ENCODE measurements at places on chromosomes 3 and 15.

GRCh38 chr15:79222808-79223207, 59.7 kb upstream of the ANKRD34C start:
- no peak for DNase-seq

DNA sequence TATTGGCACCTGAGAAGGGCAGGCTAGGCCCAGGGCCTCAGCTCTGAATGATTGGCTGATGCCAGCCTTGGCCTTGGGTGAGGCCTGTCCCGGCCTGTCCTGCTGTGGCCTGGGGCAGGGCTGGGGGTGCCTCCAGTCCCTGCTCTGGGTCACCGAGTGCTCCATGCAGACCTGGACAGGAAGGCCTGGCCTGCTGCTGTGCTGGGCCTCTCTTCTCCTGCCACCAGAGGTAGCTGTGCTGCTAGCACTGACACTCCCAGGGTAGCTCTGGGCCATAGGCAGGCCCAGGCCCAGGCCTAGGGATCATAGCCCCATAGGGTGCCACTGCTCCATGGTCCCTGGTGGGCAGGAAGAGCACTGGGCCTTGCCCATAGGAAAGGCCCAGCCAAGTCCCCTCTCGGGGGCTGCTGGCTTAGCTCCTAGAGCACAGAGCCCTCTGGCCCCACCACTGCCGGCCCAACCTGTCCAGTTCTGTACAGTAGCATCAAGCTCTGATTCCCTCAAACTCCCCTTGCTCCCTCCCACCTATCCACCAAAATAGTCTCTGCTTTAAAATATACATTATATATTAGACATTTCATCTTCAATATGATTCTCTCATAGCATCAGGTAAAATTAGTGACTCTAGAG, 18.2 kb downstream of the ABTB1 start:
- DNase-seq, result peak; percentile 88

DNA sequence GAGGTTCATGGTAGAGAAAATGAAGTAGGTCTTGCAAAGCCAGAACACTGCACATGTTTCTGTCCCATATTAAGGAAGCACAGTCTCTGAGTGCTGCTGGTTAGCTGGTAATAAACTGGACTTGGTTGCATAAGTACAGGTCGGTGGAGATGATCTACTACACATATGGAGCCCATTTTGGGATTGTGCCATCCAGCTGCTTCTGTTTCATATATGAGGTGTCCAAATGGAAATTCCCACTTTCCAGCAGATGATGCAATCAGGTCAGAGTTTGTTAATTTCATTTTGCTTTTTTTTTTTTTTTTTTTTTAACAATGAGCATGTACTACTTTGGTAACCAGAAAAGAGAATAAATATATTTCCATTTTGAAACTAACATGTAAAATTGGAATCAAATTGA, 122.6 kb downstream of the SATB1 start:
- DNase-seq, result no peak

DNA sequence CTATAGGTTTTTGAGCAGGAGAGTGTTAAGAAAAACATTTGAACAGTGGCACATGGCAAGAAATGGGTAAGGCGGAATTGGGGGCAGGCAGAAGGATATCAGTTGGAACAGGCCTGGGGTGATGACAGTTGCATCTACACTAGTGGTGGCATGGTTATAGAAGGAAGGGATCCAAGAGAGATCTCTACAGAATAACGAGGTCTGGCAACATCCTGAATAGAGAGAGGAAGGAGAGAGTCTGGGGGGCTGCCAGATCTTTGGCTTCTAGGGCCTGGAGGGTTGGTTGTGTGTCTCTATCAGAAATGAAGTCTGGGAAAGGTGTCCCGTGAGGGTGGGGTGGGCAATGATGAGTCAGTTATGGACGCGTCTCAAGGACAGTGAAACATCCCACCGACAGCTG, 26.3 kb downstream of the FSTL1 start:
- no peak for DNase-seq

- no peak for DNase-seq
Observed at GRCh38 chr3:43485931-43486330, 135.9 kb downstream of the ANO10 start.

GRCh38 chr15:69743091-69743490, 290.5 kb downstream of the RPLP1 start:
- DNase-seq, result no peak

GRCh38 chr3:6124875-6125274, 736.0 kb upstream of the GRM7 start:
- no peak for DNase-seq

DNA sequence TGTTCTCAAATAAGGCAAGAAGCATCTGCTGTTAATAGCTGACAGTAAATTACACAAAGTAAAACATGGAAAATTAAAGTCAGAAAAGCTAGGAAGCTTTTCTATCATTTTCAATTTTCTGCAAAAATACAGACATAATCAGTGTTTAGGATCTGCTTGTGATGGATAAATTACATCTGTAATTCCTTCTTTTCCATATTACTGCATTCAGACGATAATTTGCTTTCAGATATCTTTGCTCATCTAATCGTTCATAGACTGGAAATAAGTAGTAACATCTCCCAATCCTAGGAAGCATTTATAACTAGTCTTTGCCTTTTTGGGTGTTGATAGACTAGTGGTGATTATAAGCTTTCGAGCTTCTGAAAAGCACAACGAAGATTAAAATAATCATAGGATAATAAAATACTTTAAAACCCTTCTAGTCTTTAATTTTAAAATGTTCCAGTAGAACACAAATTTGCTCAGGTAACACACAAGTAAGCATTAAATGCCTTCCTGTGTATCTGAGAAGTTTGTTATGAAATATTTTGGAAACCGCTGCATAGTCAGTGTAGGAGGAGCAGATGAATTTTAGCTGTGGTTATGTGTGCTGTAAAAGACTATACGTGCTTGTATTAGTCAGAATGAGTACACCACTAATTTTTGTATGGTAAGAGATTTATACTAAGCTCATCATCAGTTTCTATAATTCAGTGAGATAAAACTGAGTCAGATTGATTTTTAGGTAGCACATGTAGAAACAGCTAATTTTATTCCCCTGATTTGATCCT, 41.0 kb downstream of the MBNL1 start:
- no peak for DNase-seq

DNA sequence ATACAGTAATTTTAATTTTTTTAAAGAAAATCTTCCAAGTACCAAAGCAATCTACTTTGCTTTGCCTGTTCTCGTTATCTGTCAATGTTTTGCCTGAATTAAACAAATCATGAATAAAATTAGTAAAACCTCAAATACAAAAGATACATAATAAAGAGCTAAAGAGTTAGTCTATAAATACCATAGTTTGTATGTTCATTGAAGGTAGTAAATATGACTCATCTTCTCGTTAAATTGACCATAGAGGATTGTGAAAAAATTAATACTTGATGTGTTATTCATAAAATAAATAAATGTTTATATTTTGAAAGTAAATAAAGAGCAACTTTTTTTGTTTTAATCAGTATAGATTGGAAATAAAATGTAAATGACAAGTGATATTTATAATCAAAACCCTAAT, 246.5 kb upstream of the PLSCR5 start:
- DNase-seq, result no peak

- no peak for DNase-seq
Observed at GRCh38 chr3:190892395-190892902, 30.0 kb upstream of the GMNC start.

DNA sequence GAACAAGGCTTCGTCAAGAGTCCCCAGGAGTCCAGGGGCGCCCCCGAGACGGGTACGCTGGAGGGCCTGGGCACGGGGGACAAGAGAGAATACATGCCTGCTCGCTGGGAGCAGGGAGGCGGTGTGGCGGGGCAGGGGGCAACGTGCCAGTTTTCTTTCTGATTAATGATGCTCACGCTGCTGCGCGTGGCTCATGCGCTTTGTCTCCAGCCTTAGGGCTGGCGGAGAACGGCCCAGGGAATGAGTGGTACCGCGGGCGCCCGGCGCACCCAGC, 408 bp upstream of the ARPP21 start:
- peak; percentile 61 for DNase-seq

DNA sequence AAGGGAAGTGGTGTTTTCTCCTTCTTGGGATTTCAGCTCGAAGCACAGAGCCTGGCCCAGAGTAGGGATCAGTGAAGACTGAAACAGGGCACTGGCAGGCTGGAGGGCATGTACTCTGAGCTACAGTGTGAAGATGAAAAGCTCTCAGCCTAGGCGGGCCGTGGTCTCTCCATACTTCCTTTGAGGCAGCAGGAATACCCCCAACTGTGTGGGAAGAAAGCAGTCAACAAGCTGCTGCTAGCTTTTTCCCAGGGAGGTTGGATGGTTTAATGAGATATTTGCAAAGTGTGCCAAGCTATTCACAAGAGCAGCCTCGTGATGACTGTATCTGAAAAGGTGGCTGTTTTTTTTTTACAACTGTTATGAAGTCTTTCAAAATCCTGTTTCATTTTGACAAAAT, 47.2 kb downstream of the NMNAT3 start:
- DNase-seq, result no peak

DNA sequence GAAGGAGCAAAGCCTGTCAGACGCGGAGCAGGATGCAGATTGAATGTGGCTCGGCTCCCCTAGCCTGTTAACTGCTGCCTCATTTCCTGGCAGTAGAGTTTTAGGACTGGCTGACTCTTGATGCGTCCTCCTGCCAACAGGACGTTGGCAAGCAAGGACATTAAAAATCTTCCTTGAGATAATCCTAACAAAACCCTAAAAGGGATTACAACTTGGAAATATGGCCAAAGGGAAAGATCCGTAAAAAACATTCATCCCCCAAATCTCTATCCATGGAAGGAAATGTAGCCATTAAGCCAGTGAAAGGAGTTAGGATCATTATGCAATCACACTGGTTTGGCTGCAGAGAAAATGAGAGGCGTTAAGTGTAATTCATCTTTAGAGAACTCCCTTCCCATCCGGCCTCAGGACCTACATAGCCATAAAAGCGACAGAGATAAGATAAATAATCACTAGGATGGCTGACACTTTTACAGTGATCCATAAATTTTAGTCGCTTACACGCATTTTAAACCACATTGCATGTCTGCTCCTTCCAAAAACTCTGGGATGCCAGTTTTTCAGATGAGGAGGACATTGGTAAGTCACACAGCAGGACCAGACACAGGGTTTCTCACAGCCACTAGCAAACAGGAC, 44.5 kb upstream of the C3orf80 start:
- DNase-seq, result no peak

DNA sequence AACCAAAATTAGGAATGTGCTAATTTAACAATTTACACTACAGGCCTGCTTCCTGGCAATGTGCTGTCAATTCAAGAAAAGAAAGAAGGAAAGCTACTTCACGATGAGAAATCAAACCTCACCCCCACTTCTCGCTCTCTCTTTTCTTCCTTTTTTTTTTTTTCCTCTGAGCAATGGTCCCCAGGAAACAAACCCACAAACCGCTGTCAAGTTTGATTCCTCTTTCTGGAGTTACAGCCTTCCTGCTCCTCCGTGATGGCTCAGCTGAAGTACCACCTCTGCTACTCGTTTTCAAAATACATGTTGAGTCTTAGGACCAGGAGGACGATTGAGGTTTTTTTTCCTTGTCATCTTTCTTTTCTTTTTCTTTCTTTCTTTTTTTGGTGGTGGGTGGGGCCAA, 3.4 kb upstream of the TRIM71 start:
- no peak for DNase-seq

DNA sequence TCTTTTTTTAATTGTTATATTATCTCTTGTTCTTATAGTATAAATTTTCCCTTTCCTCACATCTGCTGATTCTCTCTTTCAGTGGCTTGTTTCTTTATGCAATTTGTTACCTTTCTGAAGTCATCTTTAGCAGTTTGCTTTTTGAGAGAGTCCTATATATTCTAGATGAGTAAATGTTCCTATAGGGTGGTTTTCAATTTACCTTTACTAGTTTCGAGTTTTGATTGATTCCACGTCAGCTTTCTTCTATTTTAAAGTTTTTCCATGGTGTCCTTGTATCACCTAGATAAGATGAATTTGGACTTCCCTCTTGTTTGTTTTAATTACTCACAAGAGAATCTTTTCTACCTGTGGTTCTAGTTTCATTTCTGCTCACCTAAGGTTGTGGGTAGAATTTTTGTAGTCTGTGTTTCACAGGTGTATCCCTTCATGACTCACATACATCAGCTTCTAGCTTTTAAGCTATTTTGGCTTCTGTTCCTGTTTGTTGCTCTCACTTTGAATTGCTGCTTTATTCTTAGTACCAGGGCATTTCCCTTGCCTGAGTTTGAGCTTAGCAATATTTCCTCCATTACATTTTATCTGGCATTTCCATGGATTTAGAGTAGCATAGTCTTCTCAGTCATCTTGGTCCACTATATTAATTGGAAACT, 6.4 kb downstream of the TEX9 start:
- DNase-seq, result no peak

DNA sequence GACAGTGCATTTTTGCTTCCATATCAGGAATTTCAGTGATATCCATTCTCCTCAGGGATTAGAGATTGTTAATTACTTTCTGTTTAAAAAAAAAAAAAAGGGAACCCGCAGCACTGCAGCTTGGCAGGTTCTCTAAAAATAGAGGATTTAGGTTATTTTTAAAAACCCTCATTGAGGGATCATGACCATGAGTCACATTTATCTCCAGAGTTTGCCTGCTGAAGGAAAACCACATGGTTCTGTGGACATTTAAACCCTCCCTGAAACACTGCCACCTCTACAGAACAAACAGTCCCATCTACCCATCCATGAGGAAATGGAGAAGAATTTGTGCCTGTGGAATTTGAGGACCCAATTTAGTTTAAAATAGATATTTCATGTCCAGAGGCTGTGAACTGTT, 66.2 kb upstream of the UBE2E1 start:
- DNase-seq, result no peak

DNA sequence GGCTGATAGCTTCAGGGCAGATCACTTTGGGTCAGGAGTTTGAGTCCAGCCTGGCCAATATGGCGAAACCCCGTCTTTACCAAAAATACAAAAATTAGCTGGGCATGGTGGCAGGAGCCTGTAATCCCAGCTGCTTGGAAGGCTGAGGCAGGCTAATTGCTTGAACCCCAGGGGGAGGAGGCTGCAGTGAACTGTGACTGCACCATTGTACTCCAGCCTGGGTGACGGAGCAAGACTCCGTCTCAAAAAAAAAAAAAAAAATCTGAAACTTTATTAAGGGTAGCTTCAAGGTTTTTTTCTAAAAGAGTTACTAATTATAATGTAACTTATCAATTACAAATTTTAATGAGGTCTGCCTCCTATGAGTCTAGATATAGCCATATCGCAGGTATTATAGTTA, 5.1 kb downstream of the NECTIN3 start:
- no peak for DNase-seq

DNA sequence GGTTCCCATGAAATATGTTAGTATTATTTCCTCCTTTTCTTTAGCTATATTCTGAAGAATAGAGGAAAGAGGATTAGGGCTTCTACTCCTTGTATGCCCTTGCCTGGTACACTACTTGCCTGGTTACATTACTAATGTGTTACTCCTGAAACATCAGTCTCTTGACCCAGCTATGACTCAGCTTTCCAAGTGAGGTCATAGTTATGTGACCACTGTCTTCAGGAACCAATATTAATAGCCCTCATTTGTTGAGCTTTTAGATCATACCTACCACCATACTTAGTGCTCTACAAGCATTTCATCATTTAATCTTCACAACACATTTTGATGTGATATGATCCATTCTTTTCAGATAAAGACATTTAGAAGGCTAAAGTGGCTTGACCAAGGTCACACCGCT, 60.3 kb downstream of the CMSS1 start:
- DNase-seq, result no peak

GRCh38 chr15:98958918-98959639, 48.5 kb downstream of the PGPEP1L start:
- DNase-seq, result peak; percentile 64

All from chondrocyte (in vitro differentiated cells).